ENCODE measurements at places on chromosomes 2 and 18. TPM values are rescaled to one million over a fixed set of nuclear protein-coding genes. Genes with fewer than 3 reads are reported as not detected.

NPHP1 gene
- 5.1 TPM for polyA plus RNA-seq

- no peak for DNase-seq
Observed at GRCh38 chr18:79715280-79715679, 35.7 kb downstream of the CTDP1 start.

DNA sequence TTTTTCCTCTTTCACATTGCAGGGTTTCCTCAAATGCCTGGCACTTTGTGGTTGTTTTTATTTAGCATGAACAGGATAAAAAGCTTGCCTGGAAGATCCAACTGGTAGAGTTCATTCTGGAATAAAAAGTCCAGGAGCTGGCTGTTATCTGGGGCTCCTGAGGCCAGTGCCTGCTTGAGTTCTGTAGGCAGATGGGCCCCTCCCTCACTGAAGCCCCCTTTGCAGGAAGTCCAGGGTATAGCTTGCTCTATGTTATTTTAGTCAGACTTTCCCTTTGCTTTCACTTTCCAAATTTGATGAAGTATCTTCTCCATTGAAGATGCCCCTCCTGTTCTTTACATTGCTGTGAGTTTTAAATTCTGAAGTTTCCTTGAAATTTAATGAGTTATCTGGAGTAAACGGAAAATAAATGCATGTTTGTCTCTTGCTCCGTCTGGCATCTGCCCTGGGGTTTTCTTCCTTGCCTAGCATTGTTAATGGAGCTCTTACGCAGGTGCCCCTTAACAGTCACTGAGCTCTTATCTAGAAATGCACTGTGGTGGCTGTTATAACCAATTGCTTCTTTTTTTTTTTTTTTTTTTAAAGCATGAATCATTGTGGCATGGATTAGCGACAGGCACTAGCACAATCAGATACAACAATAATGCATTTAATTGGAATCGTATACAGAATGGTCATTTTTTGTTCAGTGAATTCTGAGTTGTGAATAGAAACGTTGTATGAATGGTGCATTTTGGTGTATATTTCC is 27.0 kb upstream of the LPIN1 start:
- DNase-seq: no peak

GRCh38 chr18:76139844-76140243 is 355.2 kb downstream of the ZNF516 start:
- DNase-seq: no peak

- DNase-seq: no peak
Observed at GRCh38 chr18:10152475-10152874, 238.7 kb downstream of the VAPA start.

DNA sequence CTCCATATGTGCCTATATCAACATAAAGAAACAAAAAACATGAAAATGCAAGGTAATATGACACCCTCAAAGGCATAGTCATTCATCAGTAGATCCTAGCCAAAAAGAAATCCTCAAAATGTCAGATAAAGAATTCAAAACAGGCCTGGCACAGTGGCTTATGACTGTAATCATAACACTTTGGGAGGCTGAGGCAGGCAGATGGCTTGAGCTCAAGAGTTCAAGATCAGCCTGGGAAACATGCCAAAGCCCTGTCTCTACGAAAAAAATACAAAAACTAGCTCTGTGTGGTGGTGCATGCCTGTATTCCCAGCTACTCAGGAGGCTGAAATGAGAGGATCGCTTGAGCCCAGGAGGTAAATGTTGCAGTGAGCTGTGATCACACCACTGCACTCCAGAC is 284.6 kb upstream of the KLHL29 start:
- DNase-seq: no peak

DNA sequence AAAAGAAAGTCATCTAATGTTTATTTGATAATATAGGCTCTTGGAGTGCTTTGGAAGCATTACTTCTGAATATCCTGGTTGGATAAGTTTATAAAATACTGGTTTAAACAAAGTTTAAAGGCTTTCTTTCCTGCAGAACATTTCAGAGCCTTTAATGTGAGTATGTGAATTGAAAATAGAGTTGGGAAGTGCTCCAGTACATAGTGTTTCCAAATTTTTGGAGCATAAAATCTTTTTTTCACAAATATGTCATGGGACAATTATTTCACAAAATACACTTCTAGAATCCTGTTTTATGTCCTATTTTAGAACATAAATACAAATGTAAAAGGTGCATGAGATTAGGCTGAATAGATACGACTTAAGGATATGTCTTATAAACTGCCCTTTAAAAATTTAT is 158.9 kb upstream of the HNRNPA3 start:
- DNase-seq: no peak

Measured in fibroblast of lung (primary cell).